Stimulated activated CD4-positive, alpha-beta T cell treated with anti-CD3 and anti-CD28 coated beads, Interleukin-2, amount 100 ng/mL, for 24 hours (primary cell): ENCODE measurements at places on chromosomes 12 and 14.

DNA sequence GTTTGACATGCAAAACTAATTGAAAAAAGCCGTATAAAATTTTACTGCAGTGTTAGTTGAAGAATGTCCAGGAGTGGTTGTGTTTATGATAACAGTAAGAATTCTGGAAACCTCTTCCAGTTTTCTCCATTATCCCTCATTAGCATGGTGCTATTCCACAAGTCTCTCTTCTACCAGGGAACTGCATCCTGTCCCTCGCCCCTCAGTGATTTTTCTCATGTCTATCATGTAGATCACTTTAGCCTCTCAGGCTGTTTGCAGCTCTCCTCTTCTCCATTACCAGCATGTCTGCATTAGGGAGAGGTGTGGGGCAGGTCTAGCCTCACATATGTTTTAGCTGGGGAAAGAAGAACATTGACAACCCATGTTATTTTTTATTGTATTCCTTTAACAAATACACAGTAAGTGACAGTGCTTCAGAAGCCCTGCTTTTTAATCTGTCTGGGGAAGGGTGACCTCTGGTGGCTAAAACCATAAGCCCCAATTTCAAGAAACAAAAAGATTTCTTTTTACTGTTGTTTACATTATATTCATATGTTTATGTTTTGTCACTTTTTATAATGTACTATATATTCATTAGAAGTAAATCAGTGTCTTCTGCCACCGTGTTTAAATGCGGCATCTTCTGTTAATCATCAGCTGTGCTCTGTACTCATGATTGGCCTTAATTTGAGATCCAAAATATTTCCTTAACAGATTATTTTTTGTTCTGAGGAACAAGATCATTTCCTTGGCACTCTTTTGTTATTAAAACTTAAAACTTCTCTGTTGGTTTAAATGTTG is 70.7 kb downstream of the RASSF8 start:
- DNase-seq: peak; percentile 23

GRCh38 chr12:82866227-82866775 is 179.6 kb downstream of the TMTC2 start:
- no peak for DNase-seq

DNA sequence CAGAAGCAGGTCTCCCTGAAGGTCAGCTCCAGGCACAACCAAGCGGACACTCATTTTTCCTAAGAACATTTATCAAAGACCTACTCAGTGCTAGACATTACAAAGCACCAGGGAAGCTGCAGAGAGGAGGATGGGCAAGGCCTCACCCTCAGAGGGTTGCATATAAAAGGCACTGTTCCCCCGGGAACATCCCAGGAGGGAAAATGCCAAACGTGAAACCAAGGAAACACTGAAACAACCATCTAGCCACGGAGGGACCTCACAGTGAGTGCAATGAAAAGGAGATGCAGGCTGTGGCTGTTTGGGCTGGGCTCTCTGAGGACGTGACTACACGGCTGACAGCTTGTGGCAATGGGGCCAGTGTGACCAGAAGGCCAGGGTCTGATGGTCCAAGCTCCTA is 117.4 kb upstream of the VASH1 start:
- DNase-seq: no peak

DNA sequence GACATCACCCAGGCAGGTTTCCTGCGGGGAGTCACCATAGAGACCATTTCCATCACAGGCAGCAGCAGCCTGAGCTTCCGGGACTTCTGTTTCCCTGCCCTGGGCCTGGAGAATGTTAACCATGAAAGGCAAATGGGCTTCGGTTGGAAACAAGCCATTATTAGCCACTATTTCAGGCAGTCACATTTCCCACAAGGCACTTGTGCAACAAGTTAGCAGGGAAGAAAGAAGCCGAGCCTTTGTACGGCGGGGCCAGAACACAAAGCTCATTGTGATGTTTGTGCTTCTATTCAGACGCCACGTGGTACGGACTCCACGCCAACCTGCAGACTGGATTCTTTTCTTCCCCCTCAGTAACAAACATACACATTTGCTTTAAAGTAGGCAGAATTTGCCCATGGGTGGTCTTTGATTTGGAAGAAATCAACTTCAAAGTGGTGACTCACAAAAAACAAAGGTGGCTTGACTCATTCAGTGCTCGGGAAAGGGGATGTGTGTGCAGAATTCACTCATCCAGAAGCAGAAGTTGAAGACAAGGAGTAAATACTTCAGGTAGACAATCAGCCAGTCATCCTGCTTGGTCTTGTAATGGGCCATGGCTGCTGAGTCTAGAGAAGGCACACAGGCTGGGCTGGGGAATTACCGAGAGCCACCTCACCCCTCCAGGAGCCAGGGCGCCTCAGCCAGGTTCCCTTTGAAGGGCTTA is 154.2 kb upstream of the PRMT8 start:
- DNase-seq: no peak

- no peak for DNase-seq
Measured at GRCh38 chr12:65123435-65124063, 2.4 kb upstream of the WIF1 start.
